Anterior cingulate cortex (tissue), 58 donors: ENCODE measurements at places on chromosomes 6 and 20.

- no peak for DNase-seq
Measured at GRCh38 chr6:503610-504362, 112.2 kb downstream of the IRF4 start.

DNA sequence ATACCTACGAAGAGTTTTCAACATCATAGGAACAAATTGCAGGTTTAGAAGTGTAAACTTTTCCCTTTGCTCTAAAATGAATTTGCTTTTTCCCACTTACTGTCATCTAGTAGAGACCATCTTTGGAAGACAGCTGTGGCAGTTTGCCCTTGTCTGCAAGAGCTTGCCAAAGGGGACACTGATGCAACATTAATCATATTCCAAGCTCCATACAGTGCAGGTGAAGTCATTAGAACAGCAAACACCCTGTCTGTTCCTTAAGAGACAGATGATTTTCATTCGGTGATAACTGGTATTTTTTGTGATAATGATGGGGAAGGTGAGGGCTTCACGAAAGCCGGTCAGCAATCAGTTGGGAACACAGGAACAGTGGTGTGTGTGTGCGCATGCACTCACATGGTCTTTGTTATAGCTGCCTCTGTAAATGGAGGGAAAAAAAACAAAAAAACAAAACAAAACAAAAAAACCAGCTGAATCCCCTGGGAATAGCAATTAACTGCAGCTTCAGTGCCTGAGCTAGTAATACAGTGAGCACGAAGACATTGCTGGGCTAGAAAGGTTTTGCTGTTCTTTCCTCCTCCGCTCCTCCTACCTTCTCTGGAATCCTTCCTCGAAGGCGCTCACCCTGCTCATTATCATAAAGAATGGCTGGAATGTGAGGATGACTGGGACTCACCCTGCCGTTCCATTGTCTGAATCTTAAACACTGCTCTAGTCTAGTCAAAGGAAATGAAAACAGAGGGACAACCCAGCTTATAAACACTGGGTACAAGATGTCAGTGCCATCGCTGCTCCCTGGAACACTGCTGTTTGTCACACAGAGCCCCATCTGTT lies 35.2 kb upstream of the KIF13A start:
- DNase-seq = no peak

DNA sequence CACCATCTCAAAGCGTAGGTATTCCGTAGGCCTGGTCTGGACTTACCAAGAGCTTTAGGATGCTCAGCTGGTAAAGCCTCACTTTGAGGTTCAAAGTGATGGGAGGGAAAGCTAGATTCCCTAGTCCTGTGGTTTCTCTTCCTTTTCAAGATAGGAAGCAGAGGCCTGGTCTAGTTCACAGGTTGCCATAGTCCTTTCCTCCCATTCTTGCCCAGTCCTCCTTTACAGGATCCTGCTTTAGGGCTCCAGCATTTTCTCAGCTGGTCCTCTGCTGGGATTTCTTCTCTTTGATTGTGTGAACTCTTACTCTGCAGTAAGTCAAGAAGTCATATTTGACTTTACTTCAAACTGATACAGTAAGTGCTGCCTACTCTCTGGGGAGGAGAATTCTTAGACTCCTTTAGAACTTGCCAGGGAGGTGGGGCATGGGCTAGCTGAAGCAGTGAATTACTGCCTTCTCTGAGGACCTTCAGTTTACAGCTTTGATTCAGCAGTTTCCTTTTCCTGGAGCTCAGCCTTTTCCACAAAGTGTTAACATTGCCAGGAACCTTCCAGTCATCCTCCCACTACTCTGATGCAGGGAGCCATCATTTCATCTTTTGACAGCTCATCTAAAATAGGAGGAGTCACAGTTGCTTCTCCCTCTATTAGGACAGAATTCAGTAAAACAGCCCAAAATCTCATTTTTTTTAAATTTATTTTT lies 42.8 kb upstream of the PLCG1 start:
- no peak for DNase-seq

- no peak for DNase-seq
Measured at GRCh38 chr6:73233048-73233447, 7.8 kb upstream of the KHDC1L start.

GRCh38 chr20:63978319-63979228 lies 868 bp downstream of the SAMD10 start:
- DNase-seq = no peak

DNA sequence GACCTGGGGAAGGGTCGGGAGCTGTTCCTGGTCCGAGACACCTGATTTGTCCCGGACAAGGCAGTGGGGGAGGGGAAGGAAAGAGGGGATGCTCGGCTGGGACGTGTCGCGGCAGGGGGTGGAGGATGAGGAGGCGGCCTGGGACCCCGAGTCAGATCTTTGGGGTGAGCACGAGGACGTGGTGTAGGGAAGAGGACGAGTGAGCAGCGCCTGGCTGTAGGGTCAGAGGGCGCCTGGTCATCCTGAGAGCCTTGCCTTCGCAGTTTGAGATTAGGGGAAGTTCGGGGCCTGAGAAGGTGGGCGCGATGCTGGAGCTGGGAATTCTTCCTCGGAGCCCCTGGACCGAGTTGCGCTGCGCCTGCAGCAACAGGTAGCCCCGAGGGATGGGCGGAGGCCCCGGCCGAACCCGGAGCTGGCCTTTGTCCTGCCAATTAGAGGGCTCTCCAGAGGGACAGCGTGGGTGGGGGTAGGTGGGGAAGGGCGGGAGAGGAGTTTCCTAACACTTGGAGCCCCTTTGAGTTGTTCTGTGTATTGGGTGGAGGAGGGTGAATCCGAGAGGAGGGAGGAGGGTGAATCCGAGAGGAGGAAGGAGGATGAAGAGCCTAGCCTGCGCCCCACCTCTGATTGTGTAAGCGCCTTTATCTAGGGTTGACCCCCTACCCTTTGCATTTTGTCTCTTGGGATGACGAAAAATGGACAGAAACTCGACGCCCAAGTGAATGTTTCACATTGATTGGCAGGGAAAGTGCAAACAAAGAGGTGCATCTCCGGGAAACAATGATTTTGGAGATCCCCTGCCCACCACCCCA lies 72.0 kb downstream of the SOX4 start:
- DNase-seq = no peak

- no peak for DNase-seq
Measured at GRCh38 chr6:110041126-110041525, 63.0 kb downstream of the GPR6 start.

DNA sequence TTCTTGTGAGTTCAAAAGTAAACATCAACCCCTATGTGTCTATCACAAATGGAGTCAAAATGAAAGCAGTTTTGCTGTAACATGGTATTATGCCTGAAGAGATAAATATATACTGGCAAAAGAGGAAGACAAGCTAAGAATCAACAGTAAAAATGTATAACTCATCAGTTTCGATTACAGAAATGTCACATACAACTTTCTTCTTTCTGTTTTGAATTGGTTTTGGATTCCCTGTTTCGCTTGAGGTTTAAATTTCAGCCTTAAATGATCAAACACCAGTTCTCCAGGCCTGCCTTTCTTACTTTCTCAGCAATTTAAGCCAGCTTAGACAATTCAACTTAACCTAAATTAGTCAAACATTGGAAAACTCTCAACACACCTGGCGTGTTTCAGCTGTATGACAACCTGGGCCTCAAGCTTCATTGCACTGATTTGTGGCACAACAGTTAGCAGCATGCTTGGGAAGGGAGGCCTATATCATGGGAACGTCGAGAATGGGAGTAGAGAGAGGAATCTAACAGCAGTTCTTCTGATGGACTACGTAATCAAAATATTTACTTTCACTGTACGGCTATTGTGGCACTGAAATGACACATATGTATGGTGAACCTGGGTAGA lies 51.9 kb upstream of the MARCKS start:
- DNase-seq = no peak

DNA sequence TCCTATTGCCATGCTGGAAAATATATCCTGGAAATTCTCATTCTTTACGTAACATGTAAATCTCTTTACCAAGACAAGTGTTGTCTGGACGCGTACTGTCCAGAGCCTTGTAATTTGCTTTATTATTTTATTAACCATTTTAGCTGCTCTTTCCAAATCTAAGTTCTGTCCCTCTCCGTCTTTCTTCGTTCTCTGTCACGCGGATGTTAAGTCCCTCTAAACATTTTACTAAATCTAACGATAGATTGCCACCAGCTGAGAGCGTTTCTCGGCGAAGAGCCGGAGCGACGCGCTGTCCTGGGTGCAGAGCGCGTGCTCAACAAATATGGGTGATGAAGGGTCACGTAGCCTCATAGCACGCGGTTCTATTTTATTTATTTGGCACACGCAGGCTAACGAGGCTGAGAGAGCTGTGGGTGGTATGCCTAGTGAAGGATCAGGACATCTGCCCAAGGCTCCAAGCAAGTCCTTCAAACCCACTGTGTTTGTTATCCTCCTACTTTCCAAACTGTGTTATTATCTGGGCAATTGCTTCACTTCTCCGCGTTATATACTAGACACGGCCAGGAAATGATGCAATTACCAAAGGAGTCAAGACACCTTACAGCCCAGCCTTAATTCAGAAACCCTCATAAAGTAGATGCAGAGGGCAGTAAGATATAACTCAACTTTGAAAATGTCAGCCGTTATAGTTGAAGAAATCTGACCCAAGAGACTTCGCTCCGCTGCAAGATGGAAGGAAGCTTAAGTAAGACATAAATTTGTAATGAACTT lies 10.0 kb upstream of the NCOA7 start:
- DNase-seq = no peak

DNA sequence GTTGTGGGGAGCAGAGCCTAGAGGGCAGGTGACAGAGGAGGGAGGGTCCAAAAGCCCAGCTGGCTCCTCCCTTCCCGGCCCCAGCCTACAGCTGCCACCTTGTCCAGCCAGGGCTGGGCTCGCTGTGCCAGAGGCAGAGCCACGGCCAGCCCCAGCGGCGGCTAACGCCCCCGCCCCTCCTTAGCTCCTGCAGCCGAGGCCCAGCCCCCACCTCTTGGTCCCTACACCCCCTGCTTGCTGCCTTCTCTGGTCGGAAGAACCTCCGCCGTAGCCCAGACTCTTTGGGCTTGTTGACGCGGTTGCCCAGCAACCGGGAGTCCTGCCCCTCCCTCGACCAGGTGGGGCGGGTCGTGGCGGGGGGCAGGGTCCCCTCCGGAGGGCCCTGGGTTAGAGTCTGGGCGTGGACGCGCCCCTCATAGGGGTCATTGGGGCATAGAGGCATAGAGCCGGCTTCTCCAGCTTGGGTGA lies 521 bp upstream of the LKAAEAR1 start:
- DNase-seq = no peak
